ENCODE measurements at places on chromosomes 3 and 15.
A peak's percentile ranks its signal among the peaks of the same experiment; 100 is the strongest.

GRCh38 chr3:71962561-71963240 lies 177.8 kb upstream of the PROK2 start:
- DNase-seq = no peak

DNA sequence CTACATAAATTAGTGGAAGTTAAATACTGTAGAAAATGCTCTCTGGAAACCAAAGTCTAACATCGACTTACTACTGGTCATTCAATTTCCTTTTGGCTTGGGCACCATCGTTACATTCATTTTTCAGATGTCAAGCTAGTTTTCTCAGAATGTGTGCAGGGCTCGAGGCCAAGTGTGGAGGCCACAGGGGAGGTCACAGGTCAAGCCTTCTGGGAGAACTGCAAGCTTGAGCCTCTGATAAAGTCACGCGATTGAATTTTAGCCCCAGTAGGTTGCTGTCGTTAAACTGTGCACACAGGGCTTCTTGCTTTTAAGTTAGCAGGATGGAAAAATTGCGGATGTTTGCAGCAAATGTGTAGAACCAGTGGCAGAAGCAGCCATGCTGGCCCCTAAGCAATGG lies 182.2 kb downstream of the APBA2 start:
- DNase-seq = no peak

DNA sequence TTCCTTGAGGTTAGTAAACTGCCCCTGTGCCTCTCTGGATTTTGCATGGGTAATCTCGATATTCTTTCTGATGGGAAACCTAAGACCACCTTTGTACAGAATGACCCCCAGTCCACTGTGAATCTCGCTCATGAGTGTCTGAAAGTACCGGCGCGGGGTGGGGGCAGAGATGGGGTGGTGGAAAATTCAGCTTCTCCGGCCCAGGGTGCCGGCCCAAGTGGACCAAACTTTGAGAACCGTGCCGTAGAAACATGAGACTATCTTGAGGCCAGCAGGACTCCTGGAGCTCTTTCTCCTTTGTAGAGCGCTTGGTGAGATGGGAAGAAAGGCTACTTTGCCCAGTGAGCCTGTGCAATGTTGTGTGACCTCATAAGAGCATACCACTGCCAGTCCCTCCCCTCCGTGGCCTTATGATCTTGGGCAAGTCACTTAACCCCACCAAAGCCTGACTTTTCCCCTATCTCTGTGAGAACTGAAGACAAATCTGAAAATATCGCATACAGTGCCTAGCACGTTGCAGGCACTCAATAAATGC lies 40.4 kb upstream of the VEPH1 start:
- no peak for DNase-seq

DNA sequence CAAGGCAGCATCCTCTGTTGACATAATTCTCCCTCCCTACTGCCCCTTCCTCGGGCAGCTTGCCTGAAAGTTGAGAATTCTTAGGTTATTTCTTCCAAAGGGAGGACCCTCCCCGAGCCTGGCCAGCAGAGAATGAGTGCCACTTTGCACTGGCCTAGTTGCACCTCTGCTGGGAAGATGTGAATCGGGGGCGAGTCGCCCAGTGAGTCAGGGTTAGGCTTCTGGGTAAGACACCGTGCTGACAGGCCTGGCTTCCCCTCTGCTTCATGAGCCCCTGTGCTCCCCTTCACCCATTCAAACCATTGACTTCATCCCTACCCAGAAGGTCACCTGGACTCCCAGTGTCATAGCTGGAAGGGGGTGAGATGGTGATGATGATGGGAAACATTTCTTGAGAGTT lies 82.3 kb downstream of the AAGAB start:
- DNase-seq = no peak

DNA sequence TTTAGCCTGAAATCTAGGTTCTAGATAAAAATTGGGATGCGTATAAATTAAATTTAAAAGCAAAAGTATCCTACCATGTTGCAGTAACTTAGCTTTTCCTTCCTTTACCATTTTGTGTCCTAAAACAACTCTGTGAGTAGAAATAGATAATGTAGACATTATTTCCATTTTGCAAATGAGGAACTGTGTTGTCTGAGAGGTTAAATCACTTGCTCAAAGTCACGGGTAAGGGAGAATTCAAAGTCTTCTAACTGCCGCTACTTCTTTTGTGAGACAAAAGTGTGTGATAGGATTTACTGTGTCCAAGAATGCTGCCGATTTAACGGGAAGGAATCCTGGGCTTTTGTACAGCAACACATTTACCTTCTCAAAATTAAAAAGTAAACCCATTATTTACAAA lies 40.7 kb downstream of the MYO1E start:
- no peak for DNase-seq

- no peak for DNase-seq
These were observed 57.0 kb upstream of the LIMD1 start for GRCh38 chr3:45537616-45537969.

DNA sequence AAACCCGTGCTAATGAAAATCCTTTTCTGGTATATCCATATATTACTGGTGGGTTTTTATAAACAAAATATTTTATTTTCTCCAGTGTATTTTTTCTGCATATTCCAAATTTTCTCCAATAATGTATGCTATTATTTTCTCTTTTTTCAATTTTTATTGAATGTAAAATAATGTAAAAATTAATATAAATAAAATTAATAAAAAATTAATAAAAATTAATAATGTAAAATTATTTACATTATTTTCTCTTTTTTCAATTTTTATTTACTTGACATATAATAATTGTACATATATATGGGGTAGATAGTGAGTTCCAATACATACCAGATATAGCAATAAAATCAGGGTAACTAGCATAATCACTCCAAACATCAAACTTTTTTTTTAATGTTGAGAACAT lies 56.4 kb downstream of the OXSM start:
- no peak for DNase-seq

GRCh38 chr3:120419797-120420196 lies 31.0 kb downstream of the FSTL1 start:
- no peak for DNase-seq

- no peak for DNase-seq
These were observed 69.6 kb downstream of the PLOD2 start for GRCh38 chr3:146091397-146091796.

DNA sequence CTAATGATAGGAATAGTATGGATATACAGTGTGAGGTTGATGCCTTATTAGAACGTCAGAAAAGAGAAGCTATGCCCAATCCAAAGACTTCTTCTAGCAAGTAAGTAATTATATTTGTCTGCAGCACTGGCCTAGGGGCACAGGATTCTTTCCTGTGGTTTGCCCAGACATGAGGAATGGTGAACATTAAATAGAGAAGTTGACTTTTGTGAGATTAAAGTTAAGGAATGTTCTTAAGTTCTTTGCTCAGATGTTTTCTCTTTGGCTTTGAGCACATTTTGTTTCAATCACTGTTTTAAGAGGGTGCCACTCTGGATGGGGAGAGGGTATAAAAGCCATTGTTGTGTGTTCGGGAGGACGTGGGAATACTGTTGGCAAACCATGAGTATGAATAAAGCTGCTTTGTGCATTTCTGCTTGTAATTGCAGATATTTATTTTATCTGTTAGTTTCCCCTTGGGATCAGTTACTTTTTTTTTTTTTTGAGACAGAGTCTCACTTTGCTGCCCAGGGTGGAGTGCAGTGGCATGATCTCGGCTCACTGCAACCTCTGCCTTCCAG lies 8.3 kb downstream of the KIF23 start:
- no peak for DNase-seq

DNA sequence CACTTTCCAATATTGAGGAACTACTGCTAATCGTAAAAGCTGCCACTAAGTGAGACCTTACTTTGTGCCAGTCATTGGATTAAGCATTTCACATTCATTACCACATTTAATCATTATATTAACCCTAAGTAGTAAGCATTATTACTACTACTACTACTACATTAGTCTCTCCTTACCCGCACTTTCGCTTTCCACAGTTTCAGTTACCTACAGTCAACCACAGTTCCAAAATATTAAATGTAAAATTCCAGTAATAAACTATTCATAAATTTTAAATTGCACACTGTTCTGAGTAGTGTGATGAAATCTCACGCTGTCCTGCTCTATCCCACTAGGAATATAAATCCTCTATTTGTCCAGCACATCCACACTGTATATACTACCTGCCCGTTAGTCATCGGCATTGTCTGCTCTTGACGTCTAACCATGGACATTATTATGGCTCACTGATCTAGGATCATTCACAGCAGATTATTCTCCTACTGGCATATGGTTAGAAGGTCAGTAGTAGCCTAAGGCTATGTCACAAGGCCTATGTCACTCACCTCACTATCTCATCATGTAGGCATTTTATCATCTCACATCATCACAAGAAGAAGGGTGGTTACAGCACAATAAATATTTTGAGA lies 121.1 kb downstream of the GSK3B start:
- DNase-seq = no peak

DNA sequence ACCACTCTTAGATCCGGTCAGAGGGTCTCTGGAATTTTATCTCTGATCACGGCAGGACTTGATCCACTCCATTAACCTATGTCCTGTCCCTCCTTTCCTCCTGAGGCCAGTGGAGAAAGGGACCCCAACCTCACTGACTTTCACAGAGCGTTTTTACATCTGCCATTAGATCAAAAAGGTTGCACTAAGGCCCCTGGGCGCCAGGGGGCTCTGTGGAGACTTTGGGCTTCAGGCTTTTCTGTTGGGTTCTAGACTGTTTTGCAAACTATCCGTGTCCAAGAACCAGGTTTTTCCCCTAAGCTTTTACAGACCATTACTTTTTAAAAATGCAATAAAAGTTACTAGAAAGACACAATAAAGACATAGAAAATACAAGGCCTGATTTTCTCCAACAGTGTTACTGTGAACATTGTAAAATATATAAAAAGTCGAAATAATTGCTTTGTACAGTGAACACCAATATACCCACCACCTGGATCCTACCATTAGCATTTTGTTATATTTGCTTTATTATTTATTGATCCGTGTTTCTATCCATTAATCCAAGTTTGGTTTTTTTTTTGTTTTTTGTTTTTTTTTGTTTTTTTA lies 159.7 kb downstream of the POLR2M start:
- DNase-seq = no peak

- no peak for DNase-seq
These were observed 23.2 kb downstream of the MELTF start for GRCh38 chr3:197006446-197006845.

DNA sequence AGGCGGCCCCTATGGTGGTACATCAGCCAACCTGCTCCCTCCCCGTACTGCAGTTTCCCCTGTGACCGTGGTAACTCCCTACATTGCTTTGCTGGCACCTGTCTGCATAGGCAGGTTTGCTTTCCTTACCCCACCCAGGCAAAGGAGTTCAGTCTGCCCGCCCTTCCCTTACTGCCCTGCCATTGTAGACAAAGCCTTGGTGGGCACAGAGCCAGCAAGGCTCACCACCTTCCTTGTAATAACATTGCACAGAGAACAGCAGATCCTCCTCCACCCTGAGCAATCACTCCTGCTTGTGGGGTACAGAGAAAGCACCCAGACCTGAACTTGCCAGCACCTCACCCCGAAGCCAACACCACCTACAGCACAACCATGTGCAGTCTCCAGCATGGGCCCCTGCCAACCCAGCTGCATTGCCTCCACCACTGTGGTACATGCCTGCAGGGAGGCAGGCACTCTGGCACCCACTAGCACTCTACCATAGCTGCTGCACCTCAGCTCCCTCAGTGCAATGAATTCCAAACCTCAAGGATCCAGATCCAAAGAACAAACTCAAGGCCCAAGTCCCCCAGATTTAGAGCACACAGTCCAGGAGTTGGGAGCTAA lies 192.7 kb upstream of the KCNMB2 start:
- no peak for DNase-seq

DNA sequence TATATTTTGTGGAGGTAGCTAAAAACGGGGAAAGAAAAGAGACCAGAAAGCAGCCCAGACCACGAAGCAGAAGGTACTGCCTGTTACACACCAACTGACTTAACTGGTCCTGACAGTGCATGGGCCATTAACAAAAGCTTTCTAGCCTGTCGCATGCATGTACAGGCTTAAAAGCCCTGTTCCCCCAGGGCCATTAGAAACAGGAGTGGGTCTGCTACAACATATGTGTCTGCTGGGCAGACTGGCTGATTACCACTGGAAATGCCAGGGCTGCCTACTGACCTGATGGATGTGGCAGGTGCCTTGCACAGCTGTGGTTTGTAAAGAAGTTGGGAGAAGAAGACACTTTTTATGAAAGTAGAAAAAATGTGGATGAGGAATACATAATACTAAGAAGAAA lies 137.4 kb downstream of the GAP43 start:
- no peak for DNase-seq

- DNase-seq = peak; percentile 56
These were observed 120.7 kb downstream of the LMLN start for GRCh38 chr3:198080521-198081384.

DNA sequence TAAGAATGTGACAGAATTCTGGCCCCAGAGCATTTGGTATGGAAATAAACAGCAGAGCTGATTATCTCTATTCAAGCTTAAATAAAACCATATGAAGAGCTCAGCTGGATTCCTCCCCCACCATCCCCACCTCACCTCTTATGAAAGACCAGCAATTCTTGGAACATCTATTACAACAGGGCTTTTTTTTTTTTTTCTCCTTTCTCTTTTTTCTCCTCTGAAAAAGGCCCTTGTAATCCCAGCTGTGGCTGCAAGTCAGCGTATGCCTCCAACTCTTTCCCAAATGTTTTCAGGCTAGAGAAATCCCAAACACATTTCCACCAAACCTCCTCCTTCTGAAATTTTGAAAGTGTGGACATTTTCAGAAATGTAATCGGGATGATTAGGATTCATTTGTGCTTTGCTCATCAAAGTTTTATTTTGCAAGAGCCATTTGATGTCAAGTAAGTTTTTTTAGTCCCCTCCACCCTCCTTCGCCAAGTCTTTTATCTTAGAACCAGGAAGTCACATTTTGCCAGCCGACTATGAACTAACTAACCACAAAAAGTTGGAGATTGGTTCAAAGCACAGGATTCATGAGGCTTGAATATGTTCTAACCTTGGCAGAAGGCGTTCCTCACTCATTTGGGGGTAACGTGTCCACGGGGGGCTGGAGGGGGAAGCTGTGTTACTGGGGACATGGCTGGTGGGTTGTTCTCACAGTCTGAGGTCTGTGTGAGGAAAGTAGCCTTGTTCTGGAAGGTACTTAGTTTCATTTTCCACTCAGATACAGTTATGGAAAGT lies 142.0 kb upstream of the PDZRN3 start:
- DNase-seq = no peak

DNA sequence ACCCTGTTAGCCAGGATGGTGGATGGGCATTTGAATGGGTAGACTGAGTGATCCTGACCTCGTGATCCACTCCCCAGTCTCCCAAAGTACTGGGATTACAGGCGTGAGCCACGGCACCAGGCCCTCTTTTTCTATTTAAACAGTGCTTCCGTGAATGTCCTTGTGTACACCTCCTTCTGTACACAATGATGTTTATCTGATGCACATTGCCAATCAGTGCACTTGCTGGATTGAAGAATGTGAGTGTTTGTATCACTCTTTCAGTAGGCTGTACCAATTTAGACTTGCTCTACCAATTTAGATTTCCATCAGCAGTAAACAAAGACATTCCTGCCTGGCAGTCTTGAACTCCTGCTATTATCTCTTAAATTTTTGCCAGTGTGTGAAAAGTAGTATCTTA lies 8.9 kb upstream of the ZNF619 start:
- no peak for DNase-seq

All from right renal pelvis (tissue), 4 donors.